ENCODE measurements at places on chromosomes 2 and 18.
A peak's percentile ranks its signal among the peaks of the same experiment; 100 is the strongest.

DNA sequence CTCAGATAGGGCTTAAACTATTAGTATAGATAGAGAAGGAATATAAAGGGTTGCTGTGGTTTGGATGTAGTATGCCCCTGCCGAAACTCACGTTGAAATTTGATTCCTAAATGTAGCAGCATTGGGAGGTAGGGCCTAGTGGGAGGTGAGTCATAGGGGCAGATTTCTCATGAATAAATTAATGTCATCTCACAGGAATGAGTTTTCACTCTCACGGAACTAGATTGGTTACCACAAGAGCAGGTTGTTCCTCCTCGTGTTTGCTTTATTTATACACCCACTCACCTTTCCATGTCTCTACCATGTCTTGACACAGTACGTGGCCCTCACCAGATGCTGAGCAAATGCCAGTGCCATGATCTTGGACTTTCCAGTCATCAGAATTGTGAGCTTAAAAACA, 218.2 kb downstream of the RBM43 start:
- DNase-seq, result no peak

GRCh38 chr2:4258563-4258962, 555.2 kb downstream of the DCDC2C start:
- DNase-seq, result no peak

DNA sequence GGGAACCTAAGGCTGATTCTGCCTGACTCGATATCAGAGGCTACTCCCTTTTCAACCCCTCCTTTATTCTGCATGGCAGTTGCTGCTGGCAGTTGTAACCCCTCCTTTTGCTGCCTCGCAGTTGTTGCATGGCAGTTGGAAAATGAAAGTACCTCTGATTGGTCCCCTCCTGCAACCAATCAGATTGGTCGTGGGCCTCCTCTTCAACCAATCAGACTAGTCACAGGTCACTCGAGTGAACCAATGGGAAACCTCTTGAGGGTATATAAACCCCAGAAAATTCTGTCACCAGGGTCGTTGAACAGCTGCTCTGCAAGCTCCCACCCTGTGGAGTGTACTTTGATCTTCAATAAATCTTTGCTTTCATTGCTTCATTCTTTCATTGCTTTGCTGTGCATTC, 294.3 kb upstream of the SLC8A1 start:
- DNase-seq, result peak; percentile 95

DNA sequence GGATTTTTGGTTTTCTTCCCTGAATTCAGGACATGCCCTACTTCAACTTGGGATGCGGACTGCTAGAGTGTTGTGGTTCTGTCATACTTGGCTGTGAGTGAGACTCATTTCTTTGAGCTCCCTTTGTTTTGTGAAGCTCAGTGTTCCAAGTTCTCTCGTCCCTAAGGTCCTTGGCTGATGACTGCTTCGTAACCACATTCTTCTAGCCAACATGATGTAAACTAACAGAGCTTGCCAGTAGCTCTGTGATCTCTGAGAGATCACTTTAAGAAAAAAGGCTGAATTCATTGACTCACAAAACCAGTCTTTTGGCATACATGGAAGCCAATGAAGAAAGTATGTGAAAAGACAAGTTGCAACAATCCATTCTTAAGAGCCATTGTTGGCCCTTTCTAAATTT, 96.9 kb upstream of the MSTN start:
- no peak for DNase-seq

DNA sequence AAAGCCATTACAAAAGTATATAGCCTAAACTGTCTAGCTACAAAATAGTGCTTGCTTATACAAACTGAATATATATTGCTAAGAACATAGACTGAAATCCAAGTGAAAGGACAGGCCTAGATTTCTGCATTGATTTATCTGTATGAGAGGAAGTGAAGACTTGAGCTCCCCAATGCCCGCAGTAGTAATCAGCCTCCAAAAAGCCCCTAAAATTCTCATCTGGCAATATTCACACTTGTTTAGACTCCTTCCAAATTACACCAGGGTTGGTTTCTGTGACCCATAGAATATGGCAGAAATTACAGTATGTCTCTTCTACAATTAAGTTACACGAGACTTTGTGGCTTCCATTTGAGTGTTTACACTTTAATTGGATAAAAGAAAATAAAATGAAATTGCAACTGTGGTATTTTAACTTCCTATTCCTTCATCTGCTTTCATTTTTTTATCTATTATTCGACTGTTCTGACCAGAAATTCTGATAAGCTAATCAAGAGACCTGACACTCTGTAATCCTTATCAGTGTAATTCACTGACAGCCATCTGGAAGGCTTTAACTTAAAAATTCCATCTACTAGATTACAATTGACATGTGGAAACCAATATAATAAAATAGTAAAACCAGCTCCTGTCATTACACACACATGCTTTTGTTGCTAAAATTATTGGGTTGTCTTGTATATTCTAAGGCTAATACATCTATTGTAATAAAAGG, 21.1 kb downstream of the ABCB11 start:
- peak; percentile 40 for DNase-seq

- DNase-seq, result no peak
Observed at GRCh38 chr2:9015998-9016397, 12.5 kb upstream of the MBOAT2 start.

DNA sequence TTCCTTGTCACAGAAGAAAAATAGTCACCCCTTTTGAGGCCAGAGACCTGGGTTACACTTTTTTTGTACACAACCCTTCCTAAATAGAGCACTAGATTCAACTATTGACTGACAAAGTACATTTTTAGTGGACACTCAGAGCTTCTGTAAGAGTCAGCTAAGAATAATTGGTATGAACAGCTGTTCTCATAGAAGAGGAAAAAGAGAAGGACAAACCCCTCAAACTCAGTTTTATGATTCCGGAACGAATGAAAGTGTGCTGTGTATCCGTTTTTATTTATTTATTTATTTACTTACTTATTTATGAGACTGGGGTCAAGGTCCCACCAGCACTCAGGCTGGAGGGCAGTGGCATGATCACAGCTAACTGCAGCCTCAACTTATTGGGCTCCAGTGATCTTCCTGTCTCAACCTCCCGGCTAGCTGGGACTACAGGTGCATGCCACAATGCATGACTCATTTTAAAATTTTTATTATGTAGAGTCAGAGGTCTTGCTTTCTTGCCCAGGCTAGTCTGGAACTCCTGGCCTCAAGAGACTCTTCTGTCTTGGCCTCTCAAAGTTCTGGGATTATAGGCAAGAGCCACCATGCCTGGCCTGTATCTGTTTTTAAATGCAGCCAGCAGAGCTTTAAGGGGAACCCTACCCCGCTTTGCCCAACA, 36.0 kb upstream of the FZD5 start:
- DNase-seq, result no peak

Measured in OCI-M1 (cell line).